ENCODE measurements at places on chromosomes 16 and 17.

DNA sequence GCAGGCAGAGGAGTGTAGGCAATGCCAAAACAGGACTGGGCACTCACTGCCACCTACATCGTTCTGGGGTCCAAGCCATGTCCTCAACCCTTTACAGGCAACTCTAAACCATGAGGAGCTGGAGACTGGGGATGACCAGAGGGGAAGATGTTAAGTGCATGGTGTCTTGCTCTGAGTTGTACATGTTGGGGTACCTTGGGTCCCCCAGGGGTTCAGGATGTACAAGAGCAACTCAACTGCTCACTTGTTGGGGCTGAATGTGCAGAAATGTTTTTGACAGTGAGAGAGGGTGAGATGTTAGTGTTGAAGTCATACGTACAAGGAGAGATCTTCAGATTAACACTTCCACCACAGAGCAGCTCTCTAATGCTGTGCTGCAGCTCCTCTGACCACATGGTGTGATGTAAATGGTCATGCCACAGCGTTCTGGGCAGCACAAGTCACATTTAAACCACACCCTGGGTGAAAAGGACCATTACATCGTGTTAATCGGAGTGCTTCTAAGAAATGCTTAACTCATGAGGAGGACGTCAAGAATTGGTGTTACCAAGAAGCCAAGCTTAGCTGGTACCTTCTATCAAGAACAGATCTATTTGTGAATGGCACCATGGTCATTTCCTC is 2.4 kb downstream of the CCL18 start:
- no peak for DNase-seq

- DNase-seq, result peak; percentile 22
These were observed 537 bp downstream of the CNOT1 start for GRCh38 chr16:58628845-58629732.

GRCh38 chr17:75565066-75565465 is 22.5 kb upstream of the MYO15B start:
- no peak for DNase-seq

GRCh38 chr17:970364-970763 is 9.2 kb downstream of the NXN start:
- DNase-seq, result no peak

- DNase-seq, result no peak
These were observed 27.1 kb upstream of the MYLK3 start for GRCh38 chr16:46775214-46775613.

DNA sequence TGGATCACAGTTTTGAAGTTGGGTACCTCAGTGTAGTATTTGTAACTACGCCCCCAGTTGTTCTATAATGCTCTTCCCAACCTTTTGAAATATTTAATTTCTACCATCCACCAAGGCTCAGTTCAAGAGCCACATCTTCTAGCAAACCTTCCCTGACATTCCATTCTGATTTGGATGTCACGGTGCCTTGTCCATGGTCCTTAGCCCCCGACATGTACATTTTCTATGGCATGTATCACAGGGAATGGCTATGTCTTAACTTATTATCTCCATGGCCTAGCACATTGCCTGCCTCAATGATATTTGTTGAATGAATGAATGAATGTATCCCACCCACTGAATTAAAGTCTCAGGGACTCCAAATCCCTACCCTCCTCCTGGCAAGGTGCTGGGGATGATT is 6.4 kb upstream of the KRT28 start:
- DNase-seq, result no peak

DNA sequence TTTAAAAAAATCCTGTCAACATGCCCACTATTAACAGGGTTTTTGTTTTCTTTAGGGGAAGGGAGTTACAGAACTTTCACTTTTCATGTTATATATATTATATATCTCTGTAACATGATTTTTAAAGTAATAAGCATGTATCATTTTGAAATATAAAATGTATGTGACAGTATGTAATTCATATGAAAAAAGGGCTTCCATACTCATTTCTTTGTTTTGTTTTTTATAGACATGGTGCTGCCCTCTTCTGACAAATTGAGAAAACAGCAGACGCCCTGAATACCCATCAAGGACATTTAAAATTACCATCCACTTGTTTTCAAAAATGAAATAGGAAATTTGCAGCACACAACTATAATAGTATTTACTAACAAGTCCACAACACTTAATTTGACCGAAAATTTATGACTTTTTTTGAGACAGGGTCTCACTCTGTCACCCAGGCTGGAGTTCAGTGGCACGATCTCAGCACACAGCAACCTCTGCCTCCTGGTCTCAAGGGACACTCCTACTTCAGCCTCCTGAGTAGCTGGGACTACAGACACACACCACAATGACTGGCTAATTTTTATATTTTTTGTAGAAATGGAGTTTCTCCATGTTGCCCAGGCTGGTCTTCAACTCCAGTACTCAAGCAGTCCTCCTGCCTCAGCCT is 30.4 kb downstream of the CFDP1 start:
- no peak for DNase-seq

DNA sequence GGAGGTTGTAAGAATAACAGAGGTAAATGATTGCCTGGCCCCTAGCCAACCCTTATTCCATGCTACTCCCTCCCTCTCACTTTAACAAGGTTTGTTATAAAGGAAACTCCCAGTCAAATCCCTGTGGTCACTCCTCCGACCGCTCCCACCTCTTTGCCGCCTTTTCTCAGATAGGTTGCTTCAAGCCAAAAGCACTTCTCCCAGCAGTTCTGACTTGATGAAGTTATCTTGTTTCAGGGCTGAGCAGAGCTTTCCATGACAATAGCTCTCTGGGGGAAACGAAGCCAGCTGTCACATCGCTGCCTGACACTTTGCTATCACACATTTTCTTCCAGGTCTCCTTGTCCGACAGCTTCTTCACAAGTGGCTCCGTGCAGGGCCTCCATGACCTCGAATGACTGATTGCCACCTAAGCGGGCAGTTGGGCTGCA is 278.6 kb downstream of the HAPSTR1 start:
- no peak for DNase-seq

- DNase-seq, result no peak
These were observed 46.0 kb downstream of the RNF112 start for GRCh38 chr17:19457046-19457445.

DNA sequence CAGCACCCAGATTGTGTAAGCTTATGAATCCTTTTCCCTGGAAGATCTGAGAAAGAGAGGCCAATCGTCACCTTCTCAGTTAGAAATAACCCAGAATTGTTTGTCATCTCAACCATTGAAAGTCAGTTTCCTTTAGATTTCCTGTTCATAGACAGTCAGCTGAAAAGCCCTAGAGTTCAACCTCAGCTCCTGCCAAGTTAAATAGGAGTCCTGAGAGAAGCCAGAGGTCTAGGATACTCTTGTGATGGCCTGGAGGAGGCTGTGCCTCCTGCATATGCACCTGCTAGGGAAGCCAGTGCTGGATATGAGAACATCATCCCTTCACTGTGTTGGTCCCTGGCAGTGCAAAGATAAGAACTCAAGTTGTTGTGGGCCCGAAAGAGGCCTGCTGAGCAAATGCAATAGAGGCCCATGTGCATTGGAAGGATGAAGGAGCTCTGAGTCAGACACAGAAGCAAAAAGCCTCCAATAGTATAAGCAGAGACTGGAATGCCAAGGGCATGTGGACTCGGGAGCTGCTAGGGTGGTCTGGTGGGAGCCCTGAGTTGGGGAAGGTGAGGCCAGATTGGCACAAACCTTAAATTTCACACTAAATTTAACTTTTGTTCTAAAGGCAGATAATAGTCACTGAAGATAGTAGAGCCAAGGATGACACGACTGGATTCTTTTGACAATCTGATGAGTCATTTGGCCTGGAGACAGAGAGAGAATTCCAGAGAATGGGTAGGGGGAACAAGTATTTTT is 520.9 kb upstream of the CDH5 start:
- no peak for DNase-seq

GRCh38 chr16:5911241-5911640 is 813.6 kb upstream of the EEF2KMT start:
- no peak for DNase-seq

DNA sequence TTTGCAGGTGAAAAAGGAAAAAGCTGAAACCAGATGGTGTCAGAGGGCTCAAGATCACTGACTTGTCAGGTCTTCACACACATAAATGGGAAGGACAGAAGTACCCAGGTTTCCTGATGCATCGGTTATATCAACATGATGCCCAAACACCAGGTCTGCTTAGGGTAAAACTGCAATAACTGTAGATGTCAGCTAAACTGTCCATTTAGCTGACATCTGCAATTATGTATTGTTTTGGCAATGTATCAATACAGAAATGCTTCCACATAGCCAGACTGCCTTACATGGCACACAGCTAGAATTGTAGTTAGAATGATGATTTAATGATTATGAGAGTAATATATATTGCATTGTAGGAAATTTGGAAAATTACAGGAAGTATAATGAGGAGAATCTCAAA is 5.0 kb downstream of the ACSM3 start:
- no peak for DNase-seq

- DNase-seq, result no peak
These were observed 70.0 kb downstream of the IRX6 start for GRCh38 chr16:55393991-55394390.

GRCh38 chr16:14456793-14457481 is 173.1 kb downstream of the PARN start:
- DNase-seq, result no peak

- DNase-seq, result no peak
These were observed 11.9 kb upstream of the TACO1 start for GRCh38 chr17:63588797-63589196.

GRCh38 chr16:88649195-88649923 is 1.5 kb downstream of the CYBA start:
- no peak for DNase-seq

- no peak for DNase-seq
These were observed 45.6 kb downstream of the ANKRD11 start for GRCh38 chr16:89444728-89445127.

DNA sequence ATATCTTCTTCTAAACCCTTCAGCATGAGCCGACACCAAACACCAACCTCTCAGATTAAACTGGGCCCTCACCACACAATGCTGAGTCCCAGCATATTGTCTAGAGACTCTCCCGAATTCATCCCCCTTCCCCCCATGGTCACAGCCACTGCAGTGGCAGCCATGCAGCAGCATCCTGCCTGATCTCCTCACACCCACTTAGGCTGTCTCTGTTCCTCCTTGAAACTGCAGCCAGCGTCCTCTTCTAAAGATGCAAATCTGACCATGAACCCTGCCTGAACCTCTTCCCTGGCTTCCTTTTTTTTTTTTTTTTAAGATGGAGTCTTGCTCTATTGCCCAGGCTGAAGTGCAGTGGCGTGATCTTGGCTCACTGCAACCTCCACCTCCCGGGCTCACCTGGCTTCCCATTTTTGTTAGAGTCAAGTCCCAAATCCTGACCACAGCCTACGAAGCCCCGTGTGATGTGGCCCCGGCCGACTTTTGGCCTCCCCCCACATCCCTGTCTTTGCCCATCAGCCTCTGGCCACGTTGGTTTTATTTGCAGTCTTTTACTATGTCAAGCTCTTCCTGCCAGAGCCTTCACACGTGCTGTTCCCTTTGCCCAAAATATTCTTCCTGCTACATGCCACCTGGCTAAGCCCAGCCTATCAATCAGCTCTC is 2.8 kb downstream of the FA2H start:
- DNase-seq, result no peak
